ENCODE measurements at places on chromosomes 6 and 20.

GRCh38 chr6:45724511-45724910 is 291.1 kb downstream of the CLIC5 start:
- no peak for DNase-seq

- no peak for DNase-seq
These were observed 34.4 kb downstream of the TNFAIP3 start for GRCh38 chr6:137901454-137901853.

DNA sequence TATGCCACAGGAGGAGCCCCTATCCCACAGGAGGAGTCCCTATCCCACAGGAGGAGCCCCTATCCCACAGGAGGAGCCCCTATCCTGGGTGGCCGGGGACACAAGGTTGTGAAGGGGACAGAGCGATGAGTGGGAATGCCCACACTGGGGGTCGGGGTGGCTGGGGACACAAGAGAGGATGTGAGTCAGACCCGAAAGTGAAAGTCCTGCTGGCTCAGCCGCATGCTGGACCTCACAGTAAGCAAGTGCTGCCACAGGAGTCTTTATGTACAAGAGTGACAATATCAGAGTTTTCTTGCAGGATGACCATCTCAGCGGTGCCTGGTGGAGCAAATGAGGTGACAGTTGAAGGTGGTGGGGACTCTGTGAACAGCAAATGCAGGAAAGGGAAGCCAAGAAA is 93.7 kb downstream of the PSMB1 start:
- peak; percentile 27 for DNase-seq

- no peak for DNase-seq
These were observed 29.7 kb downstream of the TAF8 start for GRCh38 chr6:42079941-42080464.

- no peak for DNase-seq
These were observed 77.7 kb downstream of the ANKRD60 start for GRCh38 chr20:58150772-58151171.

GRCh38 chr6:75450903-75451302 is 42.7 kb downstream of the FILIP1 start:
- no peak for DNase-seq

DNA sequence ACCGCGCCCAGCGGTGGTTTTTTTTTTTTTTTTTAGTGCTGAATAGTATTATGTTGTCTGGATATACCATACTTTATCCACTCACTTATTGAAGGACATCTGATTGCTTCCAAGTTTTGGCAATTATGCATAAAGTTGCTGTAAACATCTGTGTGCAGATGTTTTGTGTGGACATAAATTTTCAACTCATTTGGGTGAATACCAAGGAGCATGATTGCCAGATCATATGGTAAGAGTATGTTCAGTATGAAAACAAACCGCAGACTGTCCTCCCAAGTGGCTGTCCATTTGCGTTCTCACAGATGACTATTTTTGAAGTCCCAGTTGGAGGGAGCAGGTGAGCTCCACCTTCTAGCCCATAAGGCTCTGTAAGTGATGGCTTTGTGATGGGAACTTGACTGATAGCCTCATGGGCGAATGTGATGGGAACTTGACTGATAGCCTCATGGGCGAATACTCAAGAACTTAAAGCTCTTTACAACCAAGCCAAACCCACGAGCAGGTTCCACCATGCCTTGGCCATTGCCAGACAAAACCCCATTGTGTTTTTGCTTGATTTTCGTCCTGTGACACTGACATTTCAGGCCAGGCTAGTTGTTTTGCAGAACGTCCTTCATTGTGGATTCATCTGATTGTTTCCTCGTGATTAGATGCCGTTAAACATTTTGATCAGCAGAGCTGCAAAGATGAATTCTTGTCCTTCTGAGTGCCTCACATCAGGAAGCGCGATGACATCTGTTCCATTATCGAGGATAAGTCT is 51.0 kb downstream of the ZBTB2 start:
- DNase-seq = no peak

DNA sequence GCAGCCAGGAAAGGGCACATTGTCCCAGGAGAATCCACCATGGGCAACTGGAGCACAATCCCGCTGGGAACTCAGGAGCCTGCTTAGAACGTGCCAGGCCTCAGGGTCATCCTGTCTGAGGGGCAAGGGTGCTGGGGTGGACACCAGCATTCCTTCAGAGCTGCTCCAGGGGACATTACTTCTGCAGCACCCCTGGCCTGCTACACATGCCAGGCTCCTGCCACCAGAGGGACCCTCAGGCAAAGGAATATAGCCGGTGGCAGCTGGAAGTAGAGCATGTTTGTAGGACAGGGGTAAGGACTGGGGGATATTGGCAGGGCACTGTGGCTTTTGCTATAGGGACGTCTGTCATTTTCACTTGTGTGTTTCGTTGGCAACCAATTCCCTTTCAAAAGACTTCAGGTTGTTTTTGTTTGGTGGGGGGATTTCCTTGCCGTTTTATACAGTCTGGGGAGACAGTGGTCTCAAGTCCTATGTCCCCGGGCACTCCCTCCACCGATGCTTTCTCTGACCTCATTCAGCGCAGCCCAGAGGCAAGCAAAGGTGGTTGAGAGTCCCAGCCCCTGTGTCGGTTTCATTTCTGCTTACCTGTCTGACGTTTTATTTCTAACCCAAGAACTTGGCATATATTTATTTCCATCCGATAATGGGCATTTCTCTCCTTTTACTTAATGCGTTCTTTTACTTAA is 130.8 kb downstream of the JPH2 start:
- peak; percentile 35 for DNase-seq

DNA sequence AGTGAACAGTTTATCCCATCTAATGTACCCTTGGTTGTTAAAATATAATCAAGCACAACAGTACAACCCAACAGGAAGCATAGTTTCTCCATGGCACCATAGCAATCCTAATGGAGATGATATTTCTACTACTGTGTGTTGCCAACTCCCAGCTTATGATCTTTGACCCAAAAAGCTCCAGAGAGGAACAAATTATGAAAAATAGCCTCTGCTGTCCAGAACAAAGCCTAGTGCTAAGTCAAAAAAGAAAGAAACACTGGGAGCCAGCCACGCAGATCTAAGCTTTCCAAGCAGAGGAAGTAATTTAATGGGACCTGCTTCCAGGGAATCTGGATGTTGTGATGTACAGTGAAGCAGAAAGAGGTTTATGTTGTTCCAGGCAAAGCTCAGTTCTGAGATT is 52.2 kb upstream of the TASP1 start:
- no peak for DNase-seq

- DNase-seq = no peak
These were observed 73.4 kb downstream of the ELOVL2 start for GRCh38 chr6:10970731-10971130.

- no peak for DNase-seq
These were observed 37.1 kb downstream of the FAXC start for GRCh38 chr6:99312354-99312753.

GRCh38 chr20:51804754-51805153 is 2.4 kb upstream of the SALL4 start:
- DNase-seq = no peak

DNA sequence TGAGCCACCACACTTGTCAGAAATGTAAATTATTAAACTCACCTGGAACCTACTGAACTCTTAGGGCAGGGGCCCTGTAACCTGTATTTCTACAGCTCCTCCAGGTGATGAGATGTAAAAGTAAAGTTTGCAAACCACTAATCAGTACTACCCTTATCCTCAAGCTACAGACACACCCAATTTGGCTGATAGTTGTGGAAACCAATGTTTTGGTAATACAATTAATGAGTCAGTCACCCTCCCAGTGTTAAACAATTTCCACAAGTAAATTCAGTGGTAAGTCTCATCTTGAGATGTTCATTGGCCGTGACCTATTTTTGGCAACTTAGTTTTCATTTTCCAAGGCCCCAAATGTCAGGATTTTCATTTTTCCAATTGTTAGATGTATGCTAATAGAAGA is 29.6 kb downstream of the GCNT2 start:
- no peak for DNase-seq

- no peak for DNase-seq
These were observed 195.9 kb upstream of the PROKR2 start for GRCh38 chr20:5512694-5513093.

DNA sequence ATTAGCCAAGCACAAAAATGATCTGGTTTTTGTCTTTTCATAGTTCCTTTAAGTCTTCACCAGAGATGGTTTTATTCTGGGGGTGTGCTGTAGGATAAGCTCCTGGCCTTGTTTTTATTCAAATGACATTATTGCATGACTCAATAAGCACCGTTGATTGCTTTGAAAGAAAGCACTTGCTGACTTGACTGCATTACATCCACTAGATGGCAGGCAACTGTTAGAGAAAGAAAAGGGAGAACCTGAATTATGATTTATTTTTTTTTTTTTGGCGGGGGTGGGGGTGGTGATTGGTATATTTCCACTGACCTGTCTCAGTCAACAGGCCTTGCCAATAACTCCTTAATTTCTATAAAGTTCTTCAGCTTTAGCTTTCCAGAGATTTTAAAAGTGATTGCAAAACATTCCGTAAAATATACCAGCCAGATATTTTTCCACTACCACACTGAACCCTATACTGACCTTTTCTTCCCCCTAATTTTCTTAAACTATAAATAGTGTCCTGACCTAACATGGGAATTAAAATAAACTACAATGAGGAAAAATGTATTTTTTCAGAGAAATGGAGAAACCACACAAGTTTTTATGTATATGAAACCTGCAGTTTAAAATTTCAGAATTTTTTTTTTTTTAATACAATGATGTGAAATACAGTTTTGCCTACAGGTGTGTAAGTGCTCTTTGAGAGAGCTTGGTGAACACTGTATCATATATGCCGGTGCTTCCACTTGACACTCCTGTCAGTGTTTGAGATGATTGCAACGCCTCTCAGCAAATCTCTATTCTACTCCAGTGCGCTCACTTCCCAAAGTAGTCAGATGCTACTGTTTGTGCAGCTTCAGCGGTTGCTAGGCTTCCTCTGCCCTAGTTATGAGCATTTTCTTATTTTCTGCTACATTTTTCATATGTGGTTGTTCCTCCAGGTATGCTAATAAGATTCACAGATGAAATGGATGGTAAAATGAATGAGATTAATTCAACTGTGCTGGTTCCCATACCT is 274.3 kb downstream of the CD109 start:
- DNase-seq = no peak

- DNase-seq = no peak
These were observed 290.3 kb upstream of the STXBP5 start for GRCh38 chr6:146913842-146914488.

DNA sequence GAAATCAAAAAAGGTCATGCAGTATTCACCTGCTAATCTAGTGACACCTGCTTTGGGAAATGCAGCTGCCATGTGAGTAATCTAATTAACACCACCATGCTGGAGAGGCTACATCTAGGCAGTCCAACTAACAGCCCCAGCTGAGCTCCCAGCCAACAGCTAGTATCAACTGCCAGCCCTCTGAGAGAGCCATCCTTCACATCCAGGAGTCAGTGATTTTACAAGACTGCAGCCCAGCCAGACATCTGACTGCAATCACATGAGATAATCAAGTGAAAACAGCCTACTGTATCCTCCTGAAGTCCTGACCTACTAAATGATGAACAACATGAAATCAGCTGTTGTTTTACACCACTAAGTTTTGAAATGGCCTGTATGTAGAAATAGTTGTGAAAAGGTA is 298.4 kb downstream of the TRDN start:
- DNase-seq = no peak

GRCh38 chr6:45532721-45533210 is 155.0 kb upstream of the SUPT3H start:
- DNase-seq = no peak

DNA sequence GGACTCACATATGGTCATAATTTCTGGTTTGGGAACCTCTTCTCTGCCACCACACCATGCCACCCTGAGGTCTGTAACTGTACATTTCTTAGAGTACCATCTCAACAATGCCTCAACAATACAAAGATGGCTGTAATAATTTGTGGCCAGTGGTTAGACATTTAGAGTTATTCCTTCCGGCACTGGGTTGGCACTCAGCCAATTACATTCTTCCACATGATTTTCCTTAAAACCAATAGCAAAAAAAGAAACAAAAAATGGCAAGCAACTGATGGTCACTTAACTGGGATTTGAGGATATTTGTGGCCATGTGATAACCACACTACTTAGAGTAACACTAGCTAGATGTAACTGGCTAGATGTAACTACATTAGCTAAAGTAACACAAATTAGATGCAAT is 79.9 kb downstream of the SEL1L2 start:
- no peak for DNase-seq

GRCh38 chr6:151001387-151002056 is 136.0 kb downstream of the MTHFD1L start:
- no peak for DNase-seq

- DNase-seq = no peak
These were observed 99.6 kb downstream of the PREX1 start for GRCh38 chr20:48728042-48728825.

DNA sequence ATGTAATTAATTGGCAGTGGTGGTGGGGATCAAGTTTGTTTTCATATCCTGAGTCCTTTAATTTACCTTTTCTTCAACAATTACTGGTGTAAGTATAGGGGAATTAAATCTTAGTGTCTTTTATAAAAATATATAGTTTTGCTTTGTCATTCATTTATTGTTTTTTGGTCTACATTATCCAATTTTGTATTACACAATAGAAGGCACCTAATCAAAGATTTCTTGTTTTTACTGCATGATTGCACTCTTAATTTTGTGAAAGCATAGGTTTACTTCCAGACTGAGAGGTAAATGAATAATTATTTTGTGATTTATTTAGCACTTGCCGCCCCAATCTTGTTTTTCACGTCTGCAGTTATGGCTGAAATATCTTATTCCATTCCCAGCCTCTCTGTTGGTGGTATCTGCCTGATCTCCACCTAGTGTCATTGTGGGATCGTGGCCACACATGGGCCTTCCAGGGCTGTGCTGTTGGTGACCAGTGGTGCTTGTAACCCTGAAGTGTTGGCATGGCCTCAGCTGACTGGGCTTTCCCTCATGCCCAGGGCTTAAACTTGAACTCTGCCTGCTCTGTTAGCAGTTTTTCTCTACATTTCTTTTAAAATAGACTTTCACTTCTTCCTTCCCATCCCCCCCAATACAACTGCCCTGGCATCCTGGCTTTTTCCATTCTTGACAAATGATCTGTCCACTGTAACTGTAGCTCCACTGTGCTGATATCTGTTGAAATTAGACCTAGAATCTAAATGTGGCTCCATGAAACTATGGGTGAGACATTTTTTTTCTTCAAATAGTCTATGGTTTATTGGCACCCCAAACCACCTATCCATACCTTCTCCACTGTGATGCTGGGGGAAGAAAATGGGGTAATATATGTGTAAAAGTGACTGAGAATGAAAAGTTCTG is 24.8 kb downstream of the E2F3 start:
- no peak for DNase-seq

DNA sequence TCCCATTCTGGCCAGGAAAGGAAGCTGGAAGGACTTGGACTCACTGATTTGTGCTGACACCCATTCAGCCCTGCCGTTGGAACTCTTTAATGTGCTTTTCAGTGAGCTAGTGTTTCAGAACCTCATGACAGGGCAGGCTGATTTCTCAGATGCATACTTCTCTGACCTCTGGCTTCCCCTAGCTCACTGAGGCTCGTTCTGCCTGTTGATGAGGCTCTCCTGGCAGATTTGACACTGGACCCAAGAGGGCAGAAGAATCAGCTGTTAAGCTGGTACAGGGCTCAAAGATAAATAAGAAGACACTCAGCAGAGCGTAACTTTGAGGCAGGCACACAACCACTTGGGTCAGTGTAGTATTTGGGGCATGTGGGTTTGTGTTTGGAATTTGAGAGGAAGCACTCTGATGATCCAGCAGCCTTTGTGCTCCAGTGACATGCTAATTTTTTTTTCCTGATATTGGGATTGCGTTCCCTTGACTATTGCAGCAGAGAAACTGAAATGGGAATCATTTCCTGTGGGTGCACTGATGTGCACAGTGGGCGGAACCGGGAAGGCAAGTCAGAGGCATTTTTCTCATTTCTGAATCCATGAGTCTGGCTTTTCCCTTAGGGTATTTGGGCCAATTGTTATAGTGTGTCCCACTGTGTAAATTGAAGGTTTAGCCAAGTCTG is 80.2 kb downstream of the CARMIL1 start:
- DNase-seq = no peak
